ENCODE measurements at places on chromosomes 6 and 20. TPM values are rescaled to one million over a fixed set of nuclear protein-coding genes. Genes with fewer than 3 reads are reported as not detected.
A peak's percentile ranks its signal among the peaks of the same experiment; 100 is the strongest.

TBPL1 gene
- 30.6 TPM for total RNA-seq

CTCFL gene
- 0.07 TPM for total RNA-seq

SLC22A2 gene
- total RNA-seq = not detected

LINC00237 gene
- total RNA-seq = not detected

ID4 gene
- 73.5 TPM for total RNA-seq

ECT2L gene
- total RNA-seq = 0.51 TPM

NAA20 gene
- 30.0 TPM for total RNA-seq

HLA-E gene
- 353 TPM for total RNA-seq

- no peak overlapping the region for H3K4me3 ChIP-seq
- no peak for DNase-seq
- no peaks in the 10 kb centered on the region for H3K27me3 ChIP-seq
- no peaks in the 10 kb centered on the region for H3K36me3 ChIP-seq
- no peaks in the 10 kb centered on the region for H3K4me1 ChIP-seq
- no peak overlapping the region for H3K27ac ChIP-seq
These were observed 43.0 kb upstream of the FRMD1 start for GRCh38 chr6:168122011-168122410.

GRCh38 chr6:169490246-169490641 is 211.6 kb downstream of the WDR27 start:
- no peaks in the 10 kb centered on the region for H3K27me3 ChIP-seq
- DNase-seq = no peak
- H3K36me3 ChIP-seq = no peaks in the 10 kb centered on the region
- H3K27ac ChIP-seq = peak overlapping the region; percentile 60
- no peak overlapping the region for H3K4me3 ChIP-seq
- H3K4me1 ChIP-seq = no peaks in the 10 kb centered on the region

GRCh38 chr6:128271527-128271926 is 248.9 kb downstream of the PTPRK start:
- H3K4me3 ChIP-seq = no peak overlapping the region
- no peaks in the 10 kb centered on the region for H3K4me1 ChIP-seq
- H3K36me3 ChIP-seq = no peaks in the 10 kb centered on the region
- H3K27me3 ChIP-seq = no peaks in the 10 kb centered on the region

GRCh38 chr20:3452136-3452535 is 18.7 kb upstream of the ATRN start:
- no peak overlapping the region for H3K27ac ChIP-seq
- no peaks in the 10 kb centered on the region for H3K36me3 ChIP-seq
- H3K4me3 ChIP-seq = no peak overlapping the region
- H3K27me3 ChIP-seq = no peaks in the 10 kb centered on the region
- H3K4me1 ChIP-seq = no peaks in the 10 kb centered on the region

- no peaks in the 10 kb centered on the region for H3K4me1 ChIP-seq
- no peaks in the 10 kb centered on the region for H3K36me3 ChIP-seq
- no peaks in the 10 kb centered on the region for H3K27me3 ChIP-seq
- no peak overlapping the region for H3K4me3 ChIP-seq
- no peak overlapping the region for H3K27ac ChIP-seq
- no peak for DNase-seq
These were observed 255.9 kb downstream of the FOXC1 start for GRCh38 chr6:1865585-1865984.

DNA sequence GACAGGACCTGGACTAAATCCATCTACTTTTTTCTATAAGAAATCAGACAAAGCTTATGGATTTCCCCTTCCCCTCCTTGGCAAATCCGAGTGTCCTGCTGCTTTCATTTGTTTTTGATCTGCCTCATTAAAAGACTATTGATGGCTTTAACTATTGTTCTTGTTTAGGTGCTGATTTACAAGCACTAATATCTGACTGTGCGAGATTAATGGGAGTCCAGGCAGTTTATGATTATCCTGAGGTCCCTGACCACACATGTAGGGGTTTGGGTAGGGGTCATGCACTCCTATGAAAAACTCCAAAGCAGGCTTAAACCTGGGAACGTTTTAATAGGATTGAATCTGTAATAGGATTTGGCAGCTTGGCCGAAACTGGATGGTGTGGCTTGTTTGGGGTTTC is 317.5 kb upstream of the POU3F2 start:
- H3K4me3 ChIP-seq = no peak overlapping the region
- H3K4me1 ChIP-seq = no peaks in the 10 kb centered on the region
- H3K27ac ChIP-seq = no peak overlapping the region
- no peak for DNase-seq
- no peaks in the 10 kb centered on the region for H3K36me3 ChIP-seq
- H3K27me3 ChIP-seq = no peaks in the 10 kb centered on the region

DNA sequence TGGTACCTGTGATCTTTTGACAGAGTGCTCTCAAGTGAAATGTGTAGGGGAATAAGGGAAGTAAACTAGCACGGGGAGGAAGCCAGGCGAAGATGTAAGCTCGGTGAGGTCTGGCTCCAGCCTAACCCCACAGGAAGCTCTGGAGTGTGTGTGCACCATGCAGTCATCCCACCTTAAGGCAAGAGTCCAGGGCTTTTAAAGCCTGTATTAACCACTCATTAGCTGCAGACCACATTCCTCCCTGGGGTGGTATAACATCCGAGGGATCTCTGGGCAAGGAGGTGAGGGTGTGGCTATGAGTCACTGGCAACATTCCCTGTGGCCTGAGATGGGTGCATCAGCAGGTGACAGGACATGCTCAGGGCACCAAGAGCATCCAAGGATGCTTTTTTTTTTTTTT is 12.5 kb upstream of the RANBP9 start:
- no peak overlapping the region for H3K27ac ChIP-seq
- H3K36me3 ChIP-seq = no peaks in the 10 kb centered on the region
- H3K27me3 ChIP-seq = no peaks in the 10 kb centered on the region
- no peak for DNase-seq
- peaks cover 3% of the 10 kb centered on the region for H3K4me1 ChIP-seq
- no peak overlapping the region for H3K4me3 ChIP-seq

DNA sequence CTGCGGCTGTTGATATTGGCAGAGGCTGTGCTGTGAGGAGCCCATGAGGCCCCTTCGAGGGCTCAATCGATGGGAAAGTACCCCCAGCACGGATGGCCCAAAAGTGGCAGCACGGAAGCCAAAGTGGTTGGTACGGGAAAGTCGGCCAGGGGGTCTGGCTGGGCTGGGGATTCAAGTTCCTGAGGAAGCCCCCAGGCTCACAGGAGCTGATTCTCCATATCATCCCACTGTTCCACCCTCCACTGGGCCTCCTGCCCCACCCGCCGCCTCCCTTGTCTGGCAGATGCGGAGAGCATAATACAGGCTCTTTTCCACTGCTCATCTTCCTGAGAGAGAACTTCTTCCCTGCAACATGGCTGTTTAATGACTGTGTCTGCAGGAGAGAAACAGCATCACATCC is 217.8 kb upstream of the CST7 start:
- no peak for DNase-seq
- H3K4me1 ChIP-seq = no peaks in the 10 kb centered on the region
- H3K27ac ChIP-seq = no peak overlapping the region
- H3K4me3 ChIP-seq = no peak overlapping the region
- no peaks in the 10 kb centered on the region for H3K36me3 ChIP-seq

DNA sequence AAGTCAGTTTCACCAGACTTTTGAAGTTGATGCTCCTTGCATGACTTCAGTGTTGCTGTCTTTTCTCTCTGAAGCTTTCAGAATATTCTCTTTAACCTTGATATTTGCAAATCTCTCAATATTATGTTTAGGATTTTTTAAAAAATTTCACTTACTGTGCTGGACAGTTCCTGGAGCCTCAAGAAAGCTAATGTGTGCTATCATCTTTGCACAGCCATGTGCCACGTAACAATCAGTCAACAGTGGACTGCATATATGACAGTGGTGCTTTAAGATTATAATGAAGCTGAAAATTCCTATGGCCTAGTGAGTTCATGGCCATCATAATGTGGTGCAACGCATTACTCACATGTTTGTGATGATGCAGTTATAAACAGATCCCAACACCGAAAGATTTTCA is 59.1 kb upstream of the OGFRL1 start:
- H3K4me3 ChIP-seq = no peak overlapping the region
- no peaks in the 10 kb centered on the region for H3K36me3 ChIP-seq
- H3K27ac ChIP-seq = no peak overlapping the region
- no peaks in the 10 kb centered on the region for H3K27me3 ChIP-seq

DNA sequence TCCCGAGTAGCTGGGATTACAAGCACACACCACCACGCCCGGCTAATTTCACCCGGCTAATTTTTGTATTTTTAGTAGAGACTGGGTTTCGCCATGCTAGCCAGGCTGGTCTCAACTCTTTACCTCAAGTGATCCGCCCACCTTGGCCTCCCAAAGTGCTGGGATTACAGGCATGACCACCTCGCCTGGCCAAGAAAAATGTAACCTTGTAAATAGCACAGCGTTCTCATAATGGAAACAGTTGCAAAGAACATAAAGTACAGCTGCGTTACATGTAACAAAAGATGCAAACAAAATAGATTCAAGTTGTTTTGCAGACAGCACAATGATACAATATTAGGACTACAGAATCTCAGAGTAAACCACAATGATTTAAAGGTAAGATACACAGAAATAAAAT is 14.6 kb downstream of the TLDC2 start:
- H3K4me1 ChIP-seq = no peaks in the 10 kb centered on the region
- no peaks in the 10 kb centered on the region for H3K36me3 ChIP-seq
- H3K27ac ChIP-seq = no peak overlapping the region
- no peak overlapping the region for H3K4me3 ChIP-seq
- H3K27me3 ChIP-seq = no peaks in the 10 kb centered on the region

DNA sequence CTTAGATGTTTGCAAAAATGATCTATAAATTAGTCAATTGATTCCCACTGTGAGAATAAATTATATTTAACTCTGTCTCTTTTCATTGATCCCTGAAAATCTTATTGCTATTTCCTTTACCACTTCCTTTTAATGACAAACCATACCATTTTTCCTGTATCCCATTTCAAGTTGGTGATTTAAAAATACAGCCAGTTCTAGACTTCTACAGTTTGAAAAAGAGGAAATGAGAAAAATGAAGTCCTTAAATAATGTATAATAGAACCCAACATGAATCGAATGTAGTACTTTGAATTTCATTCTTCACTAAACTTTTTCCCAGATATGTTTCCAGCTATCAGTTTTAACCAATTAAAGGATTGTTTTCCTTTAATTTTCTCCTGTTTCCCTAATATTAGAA is 29.5 kb upstream of the SDHAF4 start:
- H3K4me1 ChIP-seq = no peaks in the 10 kb centered on the region
- H3K4me3 ChIP-seq = no peak overlapping the region
- H3K36me3 ChIP-seq = no peaks in the 10 kb centered on the region
- no peak overlapping the region for H3K27ac ChIP-seq
- no peak for DNase-seq
- H3K27me3 ChIP-seq = no peaks in the 10 kb centered on the region

DNA sequence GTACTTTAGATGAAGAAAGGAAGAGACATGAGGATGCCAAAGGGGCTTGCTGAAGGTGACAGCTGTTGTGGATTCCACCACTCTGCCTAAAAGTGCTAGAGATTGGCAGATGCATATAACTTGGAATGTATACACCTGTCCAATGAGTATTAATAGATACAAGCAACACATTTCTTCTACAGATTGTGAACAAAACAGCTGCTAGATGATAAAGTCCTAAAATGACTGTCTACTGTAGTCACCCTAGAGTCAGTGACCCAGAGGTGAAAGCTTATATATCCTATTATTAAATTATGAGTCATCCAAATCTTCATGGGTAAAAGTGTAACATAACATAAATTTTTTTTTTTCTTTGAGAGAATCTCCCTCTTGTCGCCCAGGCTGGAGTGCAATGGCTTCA is 5.2 kb downstream of the RNF217 start:
- no peaks in the 10 kb centered on the region for H3K4me1 ChIP-seq
- no peak overlapping the region for H3K4me3 ChIP-seq
- H3K27me3 ChIP-seq = no peaks in the 10 kb centered on the region
- H3K36me3 ChIP-seq = no peaks in the 10 kb centered on the region
- no peak overlapping the region for H3K27ac ChIP-seq

- H3K27me3 ChIP-seq = no peaks in the 10 kb centered on the region
- H3K4me1 ChIP-seq = no peaks in the 10 kb centered on the region
- H3K36me3 ChIP-seq = no peaks in the 10 kb centered on the region
- DNase-seq = no peak
- peak overlapping the region; percentile 93 for H3K27ac ChIP-seq
These were observed 338 bp downstream of the SRXN1 start for GRCh38 chr20:652615-653109.

DNA sequence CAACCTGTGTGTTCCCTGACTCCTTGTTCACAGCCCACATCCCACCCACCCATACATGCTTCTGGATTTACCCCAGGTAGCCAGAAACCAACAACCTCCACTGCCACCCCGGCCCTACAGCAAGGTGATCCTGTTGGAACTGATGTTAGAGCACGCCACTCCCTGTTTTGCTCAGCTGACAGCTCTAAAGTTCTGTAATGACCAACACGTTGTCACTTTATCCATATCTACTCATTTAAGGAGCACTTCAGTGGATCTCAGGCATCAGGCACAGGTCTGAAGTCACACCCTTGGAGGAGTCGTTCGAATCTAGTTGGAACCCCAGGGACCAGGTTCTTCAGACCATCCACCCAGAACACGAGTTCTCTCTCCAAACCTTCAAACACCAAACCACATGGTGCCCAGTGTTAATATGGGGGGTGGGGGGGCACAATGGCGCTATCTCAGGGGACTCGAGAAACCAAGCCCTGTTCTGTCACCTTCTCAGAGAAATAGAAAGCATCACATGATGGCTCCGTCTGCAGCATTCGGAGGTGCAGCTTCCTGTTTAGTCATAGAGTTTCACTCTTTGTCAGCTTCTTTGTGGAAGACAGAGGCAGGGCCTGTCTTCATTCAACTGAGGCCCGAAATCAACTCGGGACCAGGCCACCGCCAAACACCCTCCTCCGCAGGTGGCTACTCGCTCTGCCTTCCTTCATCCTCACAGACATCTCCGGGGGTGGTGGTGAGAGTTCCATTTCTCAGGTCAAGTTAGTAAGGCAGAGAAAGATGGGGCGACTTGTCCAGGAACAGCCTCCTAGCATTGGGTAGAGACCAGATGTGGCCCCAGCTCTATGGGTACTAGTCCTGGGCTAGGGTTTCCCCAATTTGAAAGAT is 142.2 kb downstream of the NFATC2 start:
- no peaks in the 10 kb centered on the region for H3K36me3 ChIP-seq
- no peak for DNase-seq
- no peaks in the 10 kb centered on the region for H3K27me3 ChIP-seq
- H3K4me1 ChIP-seq = no peaks in the 10 kb centered on the region

GRCh38 chr20:24608926-24609667 is 139.7 kb downstream of the SYNDIG1 start:
- DNase-seq = no peak
- no peaks in the 10 kb centered on the region for H3K36me3 ChIP-seq
- H3K27ac ChIP-seq = no peak overlapping the region
- H3K27me3 ChIP-seq = no peaks in the 10 kb centered on the region
- no peaks in the 10 kb centered on the region for H3K4me1 ChIP-seq
- no peak overlapping the region for H3K4me3 ChIP-seq

- no peaks in the 10 kb centered on the region for H3K4me1 ChIP-seq
- no peaks in the 10 kb centered on the region for H3K36me3 ChIP-seq
- no peak overlapping the region for H3K27ac ChIP-seq
- H3K4me3 ChIP-seq = no peak overlapping the region
These were observed 42.5 kb downstream of the SLC2A4RG start for GRCh38 chr20:63782051-63782471.

Data from uterus (tissue), 4 donors.